Left kidney (tissue), 8 donors: ENCODE measurements at places on chromosomes 11 and 22.

GRCh38 chr22:17172029-17172833 is 13.2 kb upstream of the HDHD5 start:
- no peak for DNase-seq

- DNase-seq: no peak
Measured at GRCh38 chr11:64245401-64245796, 1.3 kb downstream of the PPP1R14B start.

- DNase-seq: no peak
Measured at GRCh38 chr22:20525048-20525447, 17.6 kb downstream of the MED15 start.

DNA sequence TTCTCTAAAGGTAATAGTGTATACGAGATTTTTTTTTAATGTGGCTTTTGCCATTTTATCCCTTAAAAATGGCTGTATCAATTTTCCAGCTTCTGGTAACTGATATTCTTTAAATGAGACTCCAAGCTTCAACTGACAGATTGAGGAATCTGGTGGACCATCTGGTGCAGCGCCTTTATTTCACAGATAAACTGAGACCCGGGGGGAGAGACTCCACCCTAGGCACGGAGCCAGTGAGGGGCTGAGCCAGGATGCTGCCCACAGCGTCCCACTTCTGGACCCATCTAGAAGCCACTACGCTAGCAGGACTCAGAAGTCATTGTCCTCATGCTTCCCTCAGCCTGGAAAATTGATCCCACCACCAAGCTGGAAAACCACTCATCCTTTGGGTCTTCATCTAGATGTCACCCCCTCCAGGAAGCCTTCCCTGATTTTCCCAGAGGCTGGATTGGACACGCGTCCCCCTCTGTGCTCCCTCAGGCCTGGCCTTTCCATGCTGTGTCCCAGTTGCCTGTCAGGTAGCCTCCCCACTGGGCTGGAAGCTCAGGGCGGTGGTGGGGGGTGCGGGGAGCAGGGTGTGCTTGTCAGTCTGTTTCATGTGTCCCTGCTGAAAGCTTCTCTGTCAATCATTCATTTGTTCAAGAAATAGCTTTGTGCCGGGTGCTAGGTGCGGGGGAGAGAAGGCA is 12.3 kb upstream of the CD5 start:
- no peak for DNase-seq

DNA sequence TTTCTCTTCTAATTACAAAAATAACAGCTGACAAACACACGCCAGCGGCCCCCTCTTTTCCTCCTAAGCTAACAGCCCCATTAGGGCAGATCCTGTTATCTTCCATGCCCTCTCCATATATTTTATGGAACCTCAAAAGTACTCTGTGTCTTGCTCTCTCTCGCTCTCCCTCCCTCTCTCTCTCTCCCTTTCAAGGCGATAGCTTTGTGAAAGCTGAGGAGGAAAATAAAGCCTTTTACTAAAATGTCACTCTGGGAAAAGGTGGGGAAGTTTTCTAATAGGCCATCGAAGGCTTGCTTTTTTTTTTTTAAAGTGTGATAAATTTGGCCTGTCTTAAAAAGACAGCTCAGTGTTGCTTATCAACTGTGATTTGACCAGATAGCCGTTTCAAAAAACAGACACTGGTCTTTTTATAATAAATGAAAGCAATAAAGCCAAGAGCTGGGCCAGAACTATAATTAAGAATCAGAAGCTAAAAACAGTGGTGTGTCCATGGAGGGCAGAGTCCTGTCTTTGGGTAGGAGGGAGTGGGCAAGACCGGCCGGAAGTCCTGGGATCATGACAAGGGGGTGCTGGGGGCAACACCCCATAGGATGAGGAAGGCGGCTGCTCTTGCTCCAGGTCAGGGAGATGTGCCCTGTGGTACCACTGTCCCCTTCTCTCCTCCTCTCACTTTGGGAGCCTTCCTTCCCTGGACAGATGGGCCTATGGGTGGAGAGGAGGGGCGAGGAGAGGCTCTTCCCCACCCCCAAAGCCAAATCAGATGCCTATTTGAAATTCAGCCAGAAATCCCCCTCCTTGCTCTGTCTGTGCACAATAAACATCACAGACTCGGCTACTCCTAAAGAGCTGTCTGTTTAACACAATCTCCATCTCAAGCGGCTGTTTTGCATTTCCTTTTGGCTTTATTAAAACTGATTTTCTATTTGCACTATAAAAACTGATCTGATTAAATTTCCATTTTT is 267.2 kb downstream of the BUD13 start:
- DNase-seq: no peak

GRCh38 chr22:45657701-45658100 is 13.9 kb upstream of the ATXN10 start:
- no peak for DNase-seq

DNA sequence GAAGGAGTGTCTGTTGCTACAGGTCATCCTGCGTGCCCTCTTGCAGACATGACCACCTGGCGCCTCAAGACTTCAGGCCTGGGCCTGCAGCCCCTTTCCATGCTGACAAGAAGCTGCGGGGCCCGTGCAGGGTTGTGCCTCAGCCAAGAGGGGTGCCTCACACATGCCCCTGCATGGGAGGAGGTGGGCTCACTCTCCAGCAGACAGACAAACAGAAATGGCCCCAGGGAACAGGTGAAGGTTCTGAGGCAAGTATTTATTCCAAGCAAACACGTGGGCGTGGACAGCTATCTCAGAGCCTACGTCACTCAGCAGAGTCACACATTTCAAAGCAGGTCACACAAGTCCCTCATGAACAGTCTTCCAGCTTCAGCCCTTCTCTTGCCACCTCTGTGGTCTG is 5.9 kb upstream of the SYCE3 start:
- no peak for DNase-seq

GRCh38 chr11:110092111-110092514 is 1.1 kb upstream of the ZC3H12C start:
- no peak for DNase-seq

GRCh38 chr11:11605181-11605580 is 16.6 kb downstream of the GALNT18 start:
- no peak for DNase-seq

DNA sequence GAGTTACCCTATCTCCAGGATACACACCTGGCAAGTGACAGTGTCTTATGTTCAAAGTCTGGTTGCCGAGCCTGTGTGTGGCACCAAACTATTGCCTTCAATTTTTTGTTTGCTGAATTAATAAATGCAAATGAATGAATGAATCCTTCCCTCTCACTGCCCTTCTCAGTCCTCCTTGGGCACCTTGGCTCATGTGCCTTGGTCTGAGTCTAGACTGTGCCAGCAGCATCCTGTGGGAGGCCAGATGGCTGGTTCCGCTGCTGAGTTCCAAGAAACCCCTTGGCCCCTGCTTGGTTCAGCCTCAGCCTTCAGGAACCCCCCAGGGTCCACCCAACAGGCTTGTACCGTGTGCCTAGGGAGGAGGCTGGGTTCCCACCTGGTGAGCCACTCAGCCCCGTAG is 31.0 kb downstream of the TOB2 start:
- no peak for DNase-seq

GRCh38 chr11:117749541-117749910 is 47.5 kb downstream of the DSCAML1 start:
- no peak for DNase-seq

- no peak for DNase-seq
Measured at GRCh38 chr11:134742224-134742612, 330.2 kb upstream of the B3GAT1 start.

DNA sequence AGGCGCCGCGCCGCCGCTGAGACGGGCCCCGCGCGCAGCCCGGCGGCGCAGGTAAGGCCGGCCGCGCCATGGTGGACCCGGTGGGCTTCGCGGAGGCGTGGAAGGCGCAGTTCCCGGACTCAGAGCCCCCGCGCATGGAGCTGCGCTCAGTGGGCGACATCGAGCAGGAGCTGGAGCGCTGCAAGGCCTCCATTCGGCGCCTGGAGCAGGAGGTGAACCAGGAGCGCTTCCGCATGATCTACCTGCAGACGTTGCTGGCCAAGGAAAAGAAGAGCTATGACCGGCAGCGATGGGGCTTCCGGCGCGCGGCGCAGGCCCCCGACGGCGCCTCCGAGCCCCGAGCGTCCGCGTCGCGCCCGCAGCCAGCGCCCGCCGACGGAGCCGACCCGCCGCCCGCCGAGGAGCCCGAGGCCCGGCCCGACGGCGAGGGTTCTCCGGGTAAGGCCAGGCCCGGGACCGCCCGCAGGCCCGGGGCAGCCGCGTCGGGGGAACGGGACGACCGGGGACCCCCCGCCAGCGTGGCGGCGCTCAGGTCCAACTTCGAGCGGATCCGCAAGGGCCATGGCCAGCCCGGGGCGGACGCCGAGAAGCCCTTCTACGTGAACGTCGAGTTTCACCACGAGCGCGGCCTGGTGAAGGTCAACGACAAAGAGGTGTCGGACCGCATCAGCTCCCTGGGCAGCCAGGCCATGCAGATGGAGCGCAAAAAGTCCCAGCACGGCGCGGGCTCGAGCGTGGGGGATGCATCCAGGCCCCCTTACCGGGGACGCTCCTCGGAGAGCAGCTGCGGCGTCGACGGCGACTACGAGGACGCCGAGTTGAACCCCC is 798 bp downstream of the BCR start:
- no peak for DNase-seq

- no peak for DNase-seq
Measured at GRCh38 chr11:1936072-1936780, 10.9 kb upstream of the MRPL23 start.

- no peak for DNase-seq
Measured at GRCh38 chr11:47857892-47858543, 9.9 kb upstream of the NUP160 start.

DNA sequence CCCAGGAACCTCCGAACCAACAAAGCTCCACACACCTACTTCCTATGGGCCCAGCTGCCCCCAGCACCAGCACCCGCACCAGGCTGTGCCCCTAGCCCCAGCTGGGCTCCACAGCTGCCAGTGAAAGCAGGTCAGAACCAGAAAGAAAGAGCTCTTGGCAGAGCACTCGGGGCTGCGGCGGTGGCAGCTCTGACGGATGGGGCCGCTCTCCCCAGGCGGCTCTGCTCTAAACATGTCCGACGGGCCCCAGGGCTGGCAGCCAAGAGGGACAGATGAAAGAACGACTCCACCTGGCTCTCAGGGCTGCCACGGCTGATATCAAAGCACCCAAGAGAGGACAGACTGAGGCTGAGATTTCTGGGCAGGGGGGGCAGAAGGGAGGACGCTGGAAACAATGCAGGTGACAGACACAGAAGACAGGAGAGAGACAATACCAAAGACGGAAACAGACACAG is 25.7 kb downstream of the LRFN4 start:
- DNase-seq: no peak

- DNase-seq: no peak
Measured at GRCh38 chr11:65808744-65809341, 22.0 kb downstream of the OVOL1 start.

DNA sequence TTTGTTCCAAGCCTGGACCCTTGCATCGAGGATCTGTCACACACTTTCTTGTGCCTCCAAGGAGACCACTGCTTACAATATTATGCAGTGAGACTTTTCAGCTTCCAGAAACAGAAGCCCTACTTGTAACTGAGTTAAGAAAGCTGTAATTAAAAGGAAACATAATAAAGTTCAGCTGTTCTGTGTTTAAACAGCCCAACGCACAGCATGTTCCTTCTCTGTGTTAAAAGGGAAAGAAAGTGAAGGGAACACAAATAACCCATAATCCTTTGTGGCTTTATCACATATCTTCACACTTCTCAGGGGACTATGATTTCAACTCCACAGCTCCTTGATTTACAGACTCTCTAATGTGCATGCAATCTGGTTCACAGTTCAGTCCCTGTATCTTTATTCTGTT is 200.3 kb upstream of the MTNR1B start:
- DNase-seq: peak; percentile 32

- no peak for DNase-seq
Measured at GRCh38 chr11:35313760-35314153, 105.6 kb downstream of the SLC1A2 start.

- DNase-seq: no peak
Measured at GRCh38 chr11:115611343-115611742, 107.1 kb upstream of the CADM1 start.

- no peak for DNase-seq
Measured at GRCh38 chr11:8019314-8020243, 32.4 kb downstream of the EIF3F start.

DNA sequence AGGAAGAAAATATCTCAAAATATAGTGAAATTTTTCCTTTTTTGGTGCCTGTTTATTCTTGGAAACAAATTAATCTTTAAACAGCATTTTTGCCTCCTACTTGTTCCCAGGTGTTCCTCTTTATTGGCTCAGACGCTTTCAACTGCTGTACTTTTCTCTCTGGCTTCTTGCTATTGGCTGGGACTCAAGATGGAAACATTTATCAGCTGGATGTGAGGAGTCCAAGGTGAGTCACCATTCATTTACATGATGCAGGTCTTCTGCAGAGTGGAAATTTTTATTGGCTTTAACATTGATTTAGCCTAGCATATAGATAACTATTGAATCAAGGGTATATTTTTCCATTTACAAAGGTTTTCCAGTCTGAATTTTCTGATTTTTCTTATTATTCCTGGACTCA is 34.4 kb upstream of the DNAJB13 start:
- no peak for DNase-seq

DNA sequence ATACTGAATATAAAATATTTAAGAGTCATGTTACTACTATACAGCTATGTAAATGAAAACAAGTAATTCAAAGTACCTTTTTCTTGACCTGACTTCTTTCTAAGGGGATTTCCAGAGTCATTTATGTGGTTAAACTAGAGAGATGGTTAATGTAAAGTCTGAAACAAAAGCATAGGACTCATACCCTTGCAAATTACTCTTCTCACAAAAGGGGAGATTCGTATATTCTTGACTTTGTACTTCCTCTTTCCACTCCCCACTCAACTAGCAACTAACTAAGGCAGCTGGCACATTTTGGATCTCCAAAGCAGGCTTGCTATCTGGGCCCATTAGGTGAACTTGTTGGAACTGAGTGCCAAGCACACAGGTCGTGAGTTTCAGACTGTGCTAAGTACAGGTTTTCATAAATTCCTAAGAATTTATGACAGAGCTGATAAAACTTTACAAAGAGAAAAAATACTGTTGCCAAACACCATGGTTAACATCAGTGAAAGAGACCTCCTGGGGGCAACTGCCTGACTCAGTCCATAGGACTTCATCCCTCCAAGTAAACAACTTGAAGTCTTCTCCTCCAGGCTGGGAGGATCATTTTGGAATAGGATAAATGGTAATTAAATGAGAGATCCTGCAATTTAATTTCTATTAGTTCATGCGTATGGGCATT is 77.0 kb upstream of the DDI1 start:
- no peak for DNase-seq

- DNase-seq: no peak
Measured at GRCh38 chr11:91173701-91174100, 950.9 kb upstream of the CHORDC1 start.

DNA sequence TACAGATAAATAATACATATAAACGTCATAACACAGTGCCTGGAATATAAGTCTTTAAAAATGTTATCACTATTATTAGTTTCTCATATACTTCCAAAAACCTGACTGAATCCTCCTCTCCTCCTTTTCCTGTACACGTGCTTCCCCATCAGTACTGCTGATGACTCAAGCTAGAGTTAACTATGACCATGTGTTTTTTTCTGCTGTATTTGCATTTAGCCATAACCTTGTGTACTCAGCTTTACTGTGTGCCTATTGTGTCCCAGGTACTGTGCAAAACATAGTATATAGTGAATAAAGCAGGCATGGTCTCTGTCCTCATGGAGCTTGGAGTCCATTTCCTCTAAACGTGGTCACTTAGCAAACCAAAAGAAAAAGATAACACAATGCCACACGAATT is 56.5 kb upstream of the ARHGAP32 start:
- no peak for DNase-seq
